ENCODE measurements at places on chromosomes 2 and 18. TPM values are rescaled to one million over a fixed set of nuclear protein-coding genes. Genes with fewer than 3 reads are reported as not detected.

Gene ABCB6
- 72.5 TPM for polyA plus RNA-seq

- no peaks in the 10 kb centered on the region for H3K36me3 ChIP-seq
- no peak overlapping the region for H3K4me3 ChIP-seq
- no peak for DNase-seq
- H3K27me3 ChIP-seq = no peaks in the 10 kb centered on the region
- no peaks in the 10 kb centered on the region for H3K4me1 ChIP-seq
- H3K27ac ChIP-seq = no peak overlapping the region
Measured at GRCh38 chr2:112029164-112029563, 25.9 kb upstream of the TMEM87B start.

- no peaks in the 10 kb centered on the region for H3K4me1 ChIP-seq
- no peaks in the 10 kb centered on the region for H3K27me3 ChIP-seq
- H3K27ac ChIP-seq = peak overlapping the region; percentile 9
Measured at GRCh38 chr2:241686324-241686649, 328 bp downstream of the DTYMK start.

DNA sequence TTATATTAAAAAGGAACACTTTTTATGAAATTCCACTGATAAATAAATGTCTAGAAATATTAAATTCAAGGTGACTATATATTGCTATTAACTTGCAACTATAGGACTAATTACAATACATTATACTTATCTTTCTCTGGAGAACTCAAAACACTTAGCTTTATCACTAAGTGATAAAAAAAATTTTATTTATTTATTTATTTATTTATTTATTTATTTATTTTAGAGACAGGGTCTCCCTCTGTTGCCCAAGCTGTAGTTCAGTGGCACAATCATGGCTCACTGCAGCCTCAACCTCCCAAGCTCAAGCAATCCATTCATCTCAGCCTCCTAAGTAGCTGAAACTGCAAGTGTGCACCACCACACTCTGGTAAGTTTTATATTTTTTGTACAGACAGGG, 451.1 kb downstream of the DSC3 start:
- H3K27me3 ChIP-seq = no peaks in the 10 kb centered on the region
- H3K27ac ChIP-seq = no peak overlapping the region
- DNase-seq = no peak
- no peaks in the 10 kb centered on the region for H3K36me3 ChIP-seq
- H3K4me3 ChIP-seq = no peak overlapping the region

- H3K27ac ChIP-seq = no peak overlapping the region
- no peak overlapping the region for H3K4me3 ChIP-seq
- H3K4me1 ChIP-seq = no peaks in the 10 kb centered on the region
- H3K36me3 ChIP-seq = no peaks in the 10 kb centered on the region
- no peak for DNase-seq
Measured at GRCh38 chr2:47595687-47596086, 187.3 kb upstream of the MSH6 start.

DNA sequence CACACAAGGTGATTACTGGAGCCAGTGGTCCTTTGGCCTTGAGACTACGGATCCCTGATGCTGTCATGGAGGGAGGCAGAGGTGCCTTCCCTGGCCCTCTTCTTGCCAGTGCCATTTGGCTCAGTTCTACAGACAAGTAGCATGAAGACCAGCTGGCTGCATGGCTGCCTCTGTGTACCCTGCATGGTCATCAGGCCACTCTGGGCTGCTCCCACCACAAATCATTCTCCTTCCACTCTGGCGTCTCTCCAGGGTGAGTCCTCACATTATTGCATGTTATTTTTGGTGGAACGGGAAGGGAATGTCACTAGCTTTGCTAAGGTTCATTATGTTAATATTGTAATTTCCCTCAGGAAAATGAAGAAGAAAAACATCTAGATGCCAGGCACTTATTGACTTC, 229.8 kb downstream of the VAPA start:
- no peak overlapping the region for H3K4me3 ChIP-seq
- H3K27me3 ChIP-seq = no peaks in the 10 kb centered on the region
- no peak overlapping the region for H3K27ac ChIP-seq
- no peaks in the 10 kb centered on the region for H3K36me3 ChIP-seq
